ENCODE measurements at places on chromosomes 7 and 10.

DNA sequence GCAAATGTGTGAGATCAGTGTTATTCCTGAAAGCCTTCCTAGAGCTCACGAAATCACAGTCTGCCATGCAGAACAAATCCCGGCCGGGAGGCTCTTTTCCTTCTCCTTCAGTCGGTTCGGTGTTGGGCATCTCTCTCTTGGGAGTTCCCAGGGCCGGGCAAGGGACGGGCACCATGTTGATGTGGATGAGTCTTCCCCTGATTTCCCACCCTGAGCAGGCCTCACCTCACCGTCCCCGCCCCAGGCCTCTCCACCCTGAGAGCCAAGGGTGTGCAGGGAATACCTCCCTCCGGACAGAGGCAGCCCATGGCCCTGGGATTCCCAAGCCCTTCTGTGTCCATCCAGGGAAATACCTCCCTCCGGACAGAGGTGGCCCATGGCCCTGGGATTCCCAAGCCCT lies 28.0 kb upstream of the DIP2C start:
- H3K36me3 ChIP-seq = no peaks in the 10 kb centered on the region
- no peaks in the 10 kb centered on the region for H3K27me3 ChIP-seq
- H3K4me1 ChIP-seq = no peaks in the 10 kb centered on the region
- DNase-seq = no peak

DNA sequence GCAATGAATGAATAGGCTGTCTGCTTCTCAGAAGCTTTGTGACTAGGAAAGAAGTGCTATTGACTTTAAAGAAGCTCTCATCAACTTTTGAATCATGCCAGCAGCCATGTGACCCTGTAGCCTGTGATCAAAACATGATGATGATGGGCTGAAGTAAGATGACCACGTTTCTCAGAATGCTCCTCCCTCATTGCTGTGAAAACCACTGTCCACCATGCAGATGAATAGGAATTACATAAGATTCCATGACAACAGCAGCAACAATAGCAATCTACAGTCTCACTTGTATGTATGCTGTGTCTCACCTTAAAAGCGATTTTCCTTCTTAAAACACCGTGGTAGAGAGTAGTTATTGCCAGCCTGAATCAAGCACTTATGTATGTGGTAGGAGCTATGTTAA lies 228.4 kb downstream of the TRIL start:
- H3K4me1 ChIP-seq = no peaks in the 10 kb centered on the region
- no peaks in the 10 kb centered on the region for H3K27me3 ChIP-seq
- H3K36me3 ChIP-seq = no peaks in the 10 kb centered on the region
- no peak overlapping the region for H3K4me3 ChIP-seq
- no peak for DNase-seq

GRCh38 chr7:66150471-66150870 lies 35.8 kb downstream of the CRCP start:
- no peak for DNase-seq
- no peak overlapping the region for H3K27ac ChIP-seq
- no peak overlapping the region for H3K4me3 ChIP-seq
- H3K4me1 ChIP-seq = no peaks in the 10 kb centered on the region
- peaks cover 62% of the 10 kb centered on the region for H3K36me3 ChIP-seq
- H3K27me3 ChIP-seq = no peaks in the 10 kb centered on the region

GRCh38 chr7:22588351-22588750 lies 88.4 kb upstream of the STEAP1B start:
- H3K4me1 ChIP-seq = peaks cover 7% of the 10 kb centered on the region
- no peak overlapping the region for H3K4me3 ChIP-seq
- H3K27ac ChIP-seq = no peak overlapping the region

DNA sequence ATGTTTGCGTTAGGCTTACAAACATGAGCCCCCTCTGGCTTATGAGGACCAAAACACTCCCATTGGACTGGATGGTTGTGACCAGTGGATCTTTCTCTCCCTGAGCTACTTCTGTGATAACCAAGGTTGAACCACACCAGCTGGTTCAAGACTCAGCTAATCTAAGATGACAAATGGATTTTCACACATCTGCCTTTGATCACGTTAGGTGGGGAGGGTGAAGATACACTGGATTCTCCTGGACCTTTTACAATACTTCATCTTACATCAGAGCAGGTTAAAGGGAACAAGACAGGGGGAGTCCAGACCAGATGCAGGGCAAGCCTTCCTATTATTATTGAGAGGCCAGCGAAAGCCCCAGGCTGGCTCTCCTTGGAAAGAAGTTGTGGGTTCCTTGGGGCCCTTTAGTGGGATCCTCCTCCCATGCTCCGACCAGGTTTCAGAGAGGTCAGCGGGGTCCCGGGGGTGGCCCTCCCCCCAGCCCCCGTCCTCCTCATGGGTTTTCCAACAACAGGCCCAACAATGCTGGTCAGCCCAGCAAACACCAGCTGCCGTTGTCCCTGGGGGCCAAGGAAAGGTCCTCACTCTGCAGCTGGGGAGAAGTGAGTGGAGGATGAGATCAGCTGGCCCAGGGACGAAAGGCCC lies 2.8 kb downstream of the GFRA1 start:
- H3K4me3 ChIP-seq = no peak overlapping the region
- no peaks in the 10 kb centered on the region for H3K36me3 ChIP-seq
- no peak overlapping the region for H3K27ac ChIP-seq
- peaks cover 6% of the 10 kb centered on the region for H3K4me1 ChIP-seq
- DNase-seq = no peak

DNA sequence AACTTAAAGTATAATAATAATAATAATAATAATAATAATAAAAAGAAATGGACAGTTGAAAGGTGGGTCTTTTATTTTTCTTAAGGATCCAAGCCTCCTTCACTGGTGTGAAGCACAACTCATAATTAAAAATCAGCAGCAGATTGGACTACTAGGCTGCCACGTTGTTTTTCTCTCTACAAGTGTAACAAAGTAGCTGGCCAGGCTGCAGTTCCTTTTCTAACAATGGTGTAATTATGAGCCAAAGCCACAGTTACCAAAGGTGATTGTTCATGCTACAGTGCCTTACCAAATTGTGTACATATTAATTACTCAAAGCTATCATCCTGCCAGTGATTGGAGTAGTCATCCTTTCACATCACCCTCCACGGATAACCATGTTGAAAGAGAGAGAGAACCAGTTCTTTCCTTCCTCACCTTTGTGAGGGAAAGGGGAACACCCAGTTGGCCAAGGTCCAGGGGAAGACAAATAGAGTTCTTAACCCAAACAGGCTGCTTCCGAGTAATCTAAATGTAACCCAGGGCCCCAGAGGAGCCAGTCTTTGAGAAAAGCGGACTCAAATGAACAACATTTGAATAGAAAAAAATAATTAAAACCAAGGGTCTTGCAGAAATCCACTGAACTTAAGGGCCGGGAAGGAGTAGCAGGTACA lies 86.3 kb upstream of the NPS start:
- H3K4me1 ChIP-seq = peaks cover 10% of the 10 kb centered on the region

GRCh38 chr7:3241686-3242258 lies 59.3 kb upstream of the SDK1 start:
- H3K27ac ChIP-seq = no peak overlapping the region
- no peak overlapping the region for H3K4me3 ChIP-seq
- H3K27me3 ChIP-seq = no peaks in the 10 kb centered on the region
- no peaks in the 10 kb centered on the region for H3K36me3 ChIP-seq
- no peak for DNase-seq

DNA sequence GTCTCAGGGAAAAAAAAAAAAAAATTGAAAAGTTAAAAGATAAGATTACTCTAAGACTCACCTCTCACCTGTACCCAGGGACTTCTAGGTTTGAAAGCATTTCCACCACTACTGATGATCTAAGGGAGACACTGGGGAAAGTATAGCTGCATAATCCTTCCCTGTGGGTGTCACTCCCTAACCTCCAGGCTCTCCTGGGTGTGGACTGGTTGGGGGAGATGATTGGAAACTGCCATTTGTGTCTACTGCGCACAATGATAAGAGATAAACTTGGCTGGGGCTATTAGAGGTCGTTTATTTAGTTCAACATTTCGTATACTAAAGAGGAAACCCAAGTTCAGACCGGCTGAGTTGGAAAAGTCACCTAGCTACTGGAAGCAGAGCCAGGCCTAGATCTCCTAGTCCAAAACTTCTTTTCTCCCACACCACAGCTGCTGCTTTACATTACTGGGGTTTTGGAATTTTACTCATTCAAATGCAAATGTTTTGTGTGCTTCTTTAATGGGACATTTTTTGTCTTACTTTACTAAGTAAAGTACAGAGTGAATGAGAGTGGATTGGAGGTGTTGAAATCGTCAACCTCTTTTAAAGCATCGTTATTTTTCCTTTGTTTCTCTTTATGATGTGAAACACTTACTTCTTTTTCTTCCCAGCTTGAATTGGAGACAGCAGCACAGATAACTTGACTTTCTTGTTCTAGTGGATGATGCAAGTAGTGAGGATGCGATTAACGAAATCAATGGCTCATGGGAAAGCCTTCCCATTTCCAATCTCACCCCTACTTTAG lies 22.3 kb upstream of the SEC61G start:
- no peak for DNase-seq
- H3K4me1 ChIP-seq = no peaks in the 10 kb centered on the region
- H3K27me3 ChIP-seq = no peaks in the 10 kb centered on the region
- H3K27ac ChIP-seq = no peak overlapping the region
- H3K4me3 ChIP-seq = no peak overlapping the region

- no peaks in the 10 kb centered on the region for H3K27me3 ChIP-seq
- no peak for DNase-seq
- H3K27ac ChIP-seq = no peak overlapping the region
- H3K36me3 ChIP-seq = no peaks in the 10 kb centered on the region
Measured at GRCh38 chr7:29486191-29486700, 77.4 kb upstream of the PRR15 start.

DNA sequence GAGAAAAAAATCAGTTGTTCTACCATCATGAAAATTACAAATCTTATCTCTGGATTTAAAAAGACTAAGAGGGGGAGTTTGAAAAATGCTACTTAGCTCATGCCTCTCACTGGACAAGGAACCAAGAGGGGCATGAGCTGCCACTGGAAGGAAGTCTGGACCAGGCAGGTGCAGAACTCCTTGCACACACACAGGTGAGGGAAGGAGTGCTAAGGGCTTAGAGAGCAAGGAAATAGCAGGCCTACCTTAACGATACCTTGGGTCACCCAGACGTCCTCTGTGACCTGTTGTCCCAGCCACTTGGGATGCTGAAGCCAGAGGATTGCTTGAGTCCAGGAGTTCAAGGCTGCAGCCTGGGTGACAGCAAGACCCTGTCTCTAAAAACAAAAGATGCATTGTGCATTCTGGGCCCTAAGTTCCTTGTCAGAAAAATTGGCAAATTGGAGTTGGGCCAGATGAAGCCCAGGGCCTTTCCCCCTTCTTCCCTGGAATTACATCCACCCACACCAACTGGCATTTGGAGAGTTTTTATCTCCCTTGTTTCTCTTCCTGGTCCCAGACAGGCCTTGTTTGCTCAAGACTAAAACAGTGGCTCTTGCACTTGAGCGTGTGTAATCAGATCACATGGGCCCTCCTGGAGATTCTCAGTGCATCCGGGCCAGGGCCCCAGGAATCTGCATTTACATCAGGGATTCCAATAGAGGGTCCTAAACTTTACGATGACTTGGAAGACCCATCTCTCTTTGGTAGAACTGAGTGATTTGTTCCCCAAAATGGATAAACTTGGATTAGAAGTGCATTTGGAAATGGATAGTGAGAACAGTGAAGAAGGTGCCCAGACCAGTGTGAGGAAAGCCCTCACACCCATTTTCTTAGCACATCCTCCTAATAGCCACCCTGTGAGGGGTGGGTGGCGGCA lies 3.0 kb downstream of the DDIT4 start:
- H3K36me3 ChIP-seq = peaks cover 18% of the 10 kb centered on the region
- H3K27ac ChIP-seq = peak overlapping the region; percentile 24
- H3K4me1 ChIP-seq = peaks cover 33% of the 10 kb centered on the region
- peak overlapping the region; percentile 86 for H3K4me3 ChIP-seq
- H3K27me3 ChIP-seq = no peaks in the 10 kb centered on the region

DNA sequence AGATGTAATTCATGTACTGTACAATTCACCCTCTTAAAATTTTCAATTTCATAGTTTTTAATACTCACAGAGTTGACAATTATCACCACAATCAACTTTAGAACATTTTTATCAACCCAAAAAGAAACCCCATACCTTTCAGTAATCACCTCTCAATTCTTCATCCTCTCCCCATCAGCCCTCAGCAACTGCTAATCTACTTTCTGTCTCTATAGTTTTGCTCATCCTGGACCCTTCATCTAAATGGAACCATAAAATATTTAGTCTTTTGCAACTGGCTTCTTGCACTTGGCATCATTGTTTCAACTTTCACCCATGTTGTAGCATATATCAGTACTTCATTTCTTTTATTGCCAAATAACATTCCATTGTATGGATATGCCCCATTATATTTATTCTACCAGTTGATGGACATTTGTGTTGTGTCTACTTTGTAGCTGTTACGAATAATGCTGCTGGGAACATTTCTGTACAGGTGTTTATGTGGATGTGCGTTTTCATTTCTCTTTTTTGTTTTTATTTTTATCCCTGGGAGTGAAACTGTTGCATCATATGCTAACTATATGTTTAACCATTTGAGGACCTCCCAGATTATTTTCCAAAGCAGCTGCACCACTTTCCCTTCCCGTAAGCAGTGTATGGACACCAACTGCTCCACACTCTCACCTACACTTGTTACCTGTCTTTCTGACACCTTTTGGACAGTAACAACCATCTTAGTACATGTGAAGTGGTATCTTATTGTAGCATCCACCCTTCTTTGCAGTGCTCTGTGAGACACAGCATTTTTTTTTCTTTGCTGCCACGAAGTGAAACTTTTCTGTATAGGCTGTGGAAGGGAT lies 65.4 kb upstream of the APBB1IP start:
- H3K36me3 ChIP-seq = no peaks in the 10 kb centered on the region
- peaks cover 54% of the 10 kb centered on the region for H3K27me3 ChIP-seq
- H3K4me3 ChIP-seq = no peak overlapping the region
- no peaks in the 10 kb centered on the region for H3K4me1 ChIP-seq
- no peak overlapping the region for H3K27ac ChIP-seq

GRCh38 chr7:74039337-74039736 lies 11.4 kb downstream of the ELN start:
- DNase-seq = peak; percentile 24
- H3K27ac ChIP-seq = peak overlapping the region; percentile 58
- no peak overlapping the region for H3K4me3 ChIP-seq
- H3K27me3 ChIP-seq = no peaks in the 10 kb centered on the region
- peaks cover 44% of the 10 kb centered on the region for H3K4me1 ChIP-seq

- no peaks in the 10 kb centered on the region for H3K27me3 ChIP-seq
- no peak overlapping the region for H3K4me3 ChIP-seq
- no peak overlapping the region for H3K27ac ChIP-seq
- DNase-seq = no peak
- H3K36me3 ChIP-seq = no peaks in the 10 kb centered on the region
- no peaks in the 10 kb centered on the region for H3K4me1 ChIP-seq
Measured at GRCh38 chr10:102850025-102850518, 4.0 kb upstream of the BORCS7 start.

DNA sequence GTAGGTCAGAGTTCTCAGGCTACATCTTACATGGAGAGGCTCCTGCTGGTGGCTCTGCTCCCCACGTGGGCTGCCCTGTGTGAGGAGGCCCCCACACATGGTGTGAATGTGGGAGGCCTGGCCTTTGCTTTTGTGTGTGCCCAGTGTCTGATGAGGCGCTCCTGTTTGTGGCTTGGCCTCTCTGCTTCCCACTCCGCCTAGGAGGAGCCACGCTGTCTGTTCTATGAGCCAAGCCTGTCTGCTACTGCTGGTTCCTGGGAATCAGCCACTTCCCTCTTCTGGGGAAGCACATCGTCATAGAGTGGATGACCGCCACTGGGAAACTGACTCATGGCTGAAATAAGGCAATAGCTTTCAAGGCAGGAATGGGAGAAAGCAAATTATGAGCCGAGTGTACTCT lies 87.1 kb downstream of the CYP26A1 start:
- peaks cover 7% of the 10 kb centered on the region for H3K27me3 ChIP-seq
- no peak overlapping the region for H3K4me3 ChIP-seq
- no peaks in the 10 kb centered on the region for H3K4me1 ChIP-seq
- DNase-seq = no peak
- no peaks in the 10 kb centered on the region for H3K36me3 ChIP-seq
- no peak overlapping the region for H3K27ac ChIP-seq

Data from A673 (cell line).